ENCODE measurements at places on chromosomes 1 and 21.

DNA sequence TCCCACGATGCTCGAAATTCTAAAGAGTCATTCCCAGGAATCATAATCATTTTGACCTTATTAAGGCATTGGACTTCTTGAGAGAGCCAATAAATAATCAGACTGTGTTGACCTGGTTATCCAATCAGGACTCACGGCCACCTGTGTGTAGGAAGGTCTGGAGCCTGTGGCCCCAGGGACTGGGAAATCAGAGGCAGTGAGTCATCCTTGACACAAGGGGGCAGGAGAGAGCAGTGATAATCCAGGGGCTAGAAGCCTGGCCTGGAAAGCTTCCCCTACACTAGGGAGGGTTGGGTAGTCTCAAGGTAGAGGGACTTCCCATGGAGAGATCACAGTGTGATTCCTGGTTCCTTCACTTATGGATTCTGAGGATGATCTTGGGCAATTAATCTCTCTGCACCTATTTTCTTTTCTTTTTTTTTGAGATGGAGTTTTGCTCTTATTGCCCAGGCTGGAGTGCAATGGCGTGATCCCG, 4.7 kb downstream of the MR1 start:
- DNase-seq = peak; percentile 26

- DNase-seq = no peak
These were observed 83.5 kb downstream of the BEND5 start for GRCh38 chr1:48693180-48693579.

DNA sequence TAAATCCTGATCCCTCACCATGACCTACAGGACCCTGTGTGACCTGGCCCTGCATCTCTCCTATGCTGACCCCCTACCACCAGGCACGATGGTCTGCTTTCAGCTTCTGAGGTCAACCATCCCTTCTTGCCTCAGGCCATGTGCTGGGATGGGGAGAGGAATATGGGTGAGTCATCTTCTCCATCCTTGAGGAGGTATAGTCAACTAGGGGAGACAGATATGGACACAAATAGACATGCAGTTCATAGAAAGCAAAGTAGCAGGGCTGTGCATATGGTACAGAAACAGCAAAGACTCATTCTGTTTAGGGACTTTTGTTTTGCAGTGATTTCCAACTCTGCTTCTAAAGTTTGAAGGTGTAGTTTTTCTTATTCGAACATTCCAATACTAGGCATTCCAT, 250.8 kb upstream of the FGGY start:
- no peak for DNase-seq

GRCh38 chr1:153610334-153610733, 2.6 kb downstream of the S100A16 start:
- no peak for DNase-seq

DNA sequence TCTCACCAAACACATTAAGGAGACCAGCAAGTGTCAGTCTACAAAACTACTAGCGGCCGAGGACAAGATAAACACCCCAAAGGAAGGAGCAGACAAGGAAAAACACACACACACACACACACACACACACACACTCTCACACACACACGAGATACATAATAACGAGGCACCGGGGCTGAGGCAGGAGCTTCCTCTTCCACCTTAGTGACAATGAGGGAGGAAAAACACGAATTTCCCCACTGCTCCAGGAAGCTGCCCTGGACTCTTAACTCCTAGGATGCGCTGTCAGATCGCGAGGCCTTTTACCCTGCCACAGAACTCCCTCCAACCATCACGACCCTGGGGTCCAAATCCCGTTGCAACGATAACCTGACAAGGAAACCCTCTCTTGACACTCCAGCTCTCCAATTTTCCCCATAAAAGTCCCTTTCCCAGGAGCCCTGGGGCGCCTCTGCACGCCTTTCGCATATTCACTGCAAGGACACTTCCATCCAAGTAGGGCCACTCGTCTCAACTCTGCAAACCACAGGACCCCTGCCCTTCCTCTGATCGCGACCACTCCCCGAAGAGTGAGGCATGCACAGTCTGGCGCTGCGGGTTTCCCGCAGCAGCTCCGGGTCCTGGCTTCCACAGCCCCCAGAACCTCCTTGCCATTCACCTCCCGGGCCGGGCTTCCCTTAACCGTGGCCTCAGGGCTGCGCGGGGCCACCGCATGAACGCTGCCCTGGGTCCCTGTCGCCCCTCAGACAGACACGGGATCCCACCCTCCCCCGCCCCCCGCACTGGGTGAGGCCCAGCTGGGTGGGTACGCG, 581 bp downstream of the ETV3 start:
- DNase-seq = no peak

DNA sequence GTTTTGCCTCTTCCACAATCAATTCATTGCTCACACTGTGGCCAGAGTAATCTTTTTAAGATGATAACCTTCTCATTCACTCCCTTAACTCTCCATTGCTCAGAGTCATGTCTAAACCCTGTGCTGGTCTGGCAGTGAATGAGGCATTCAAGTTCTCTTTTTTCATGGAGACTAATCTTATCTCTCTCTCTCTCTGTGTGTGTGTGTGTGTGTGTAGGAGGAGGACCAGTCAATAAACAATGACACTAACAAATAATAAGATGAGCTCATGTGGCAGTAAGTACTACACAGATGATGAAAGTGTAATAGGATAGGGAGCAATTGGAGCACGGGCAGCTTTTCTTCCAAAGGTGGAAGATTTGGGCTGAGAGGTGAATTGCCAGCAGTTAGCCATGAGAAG, 122.0 kb upstream of the B3GALT2 start:
- DNase-seq = no peak

DNA sequence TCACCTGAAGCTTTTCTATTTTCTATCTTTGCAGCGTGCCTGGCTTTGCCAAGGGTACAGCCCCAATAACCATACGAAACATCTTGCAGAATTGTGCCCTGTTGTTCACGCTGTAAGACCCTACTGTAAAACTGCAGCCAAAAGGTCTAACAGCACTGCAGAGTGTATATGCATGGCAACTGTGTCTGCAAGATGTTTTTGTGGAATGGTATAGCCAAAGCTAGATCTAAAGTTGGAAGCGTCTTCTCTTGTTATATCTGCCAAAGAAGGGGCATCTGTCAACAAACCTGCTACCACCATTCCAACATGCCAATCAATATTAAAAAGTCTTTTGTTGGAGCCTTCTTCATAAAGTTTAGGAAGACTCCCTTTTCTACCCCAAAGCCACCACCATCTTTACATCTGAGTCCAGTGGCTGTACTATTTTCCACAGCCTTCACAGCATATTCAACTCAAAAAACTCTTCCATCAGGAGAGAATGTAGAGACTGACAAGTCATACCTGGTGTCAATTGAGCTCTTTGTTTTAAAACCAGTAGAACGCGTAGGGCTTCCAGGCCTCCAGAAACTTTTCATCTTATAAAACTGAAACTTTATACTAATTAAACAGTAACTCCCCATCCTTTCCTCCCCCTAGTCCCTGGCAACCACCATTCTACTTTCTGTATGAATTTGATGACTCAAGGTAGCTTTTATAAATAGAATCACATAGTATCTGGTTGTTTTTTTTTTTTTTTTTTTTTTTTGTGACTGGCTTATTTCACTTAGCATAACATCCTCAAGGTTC, 40.0 kb downstream of the ZSCAN20 start:
- DNase-seq = no peak

DNA sequence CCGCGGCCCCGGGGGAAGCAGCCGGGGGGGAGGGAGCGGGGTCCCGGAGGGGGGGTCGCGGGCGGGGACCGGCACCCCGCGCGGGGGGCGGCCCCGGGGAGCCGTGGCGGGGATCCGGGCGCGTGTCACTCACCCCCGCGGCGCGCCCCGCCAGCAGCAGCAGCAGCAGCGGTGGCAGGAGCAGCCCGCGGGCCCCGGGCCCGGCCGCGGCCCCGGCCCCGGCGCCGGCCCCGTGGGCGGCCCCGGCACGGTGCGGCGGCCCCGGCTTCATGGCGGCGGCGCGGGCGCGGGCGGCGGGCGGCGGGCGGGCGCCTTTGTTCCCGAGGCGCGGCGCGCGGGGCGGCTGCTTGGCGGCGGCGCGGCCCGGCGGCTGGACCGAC, 252 bp downstream of the SDC3 start:
- no peak for DNase-seq

DNA sequence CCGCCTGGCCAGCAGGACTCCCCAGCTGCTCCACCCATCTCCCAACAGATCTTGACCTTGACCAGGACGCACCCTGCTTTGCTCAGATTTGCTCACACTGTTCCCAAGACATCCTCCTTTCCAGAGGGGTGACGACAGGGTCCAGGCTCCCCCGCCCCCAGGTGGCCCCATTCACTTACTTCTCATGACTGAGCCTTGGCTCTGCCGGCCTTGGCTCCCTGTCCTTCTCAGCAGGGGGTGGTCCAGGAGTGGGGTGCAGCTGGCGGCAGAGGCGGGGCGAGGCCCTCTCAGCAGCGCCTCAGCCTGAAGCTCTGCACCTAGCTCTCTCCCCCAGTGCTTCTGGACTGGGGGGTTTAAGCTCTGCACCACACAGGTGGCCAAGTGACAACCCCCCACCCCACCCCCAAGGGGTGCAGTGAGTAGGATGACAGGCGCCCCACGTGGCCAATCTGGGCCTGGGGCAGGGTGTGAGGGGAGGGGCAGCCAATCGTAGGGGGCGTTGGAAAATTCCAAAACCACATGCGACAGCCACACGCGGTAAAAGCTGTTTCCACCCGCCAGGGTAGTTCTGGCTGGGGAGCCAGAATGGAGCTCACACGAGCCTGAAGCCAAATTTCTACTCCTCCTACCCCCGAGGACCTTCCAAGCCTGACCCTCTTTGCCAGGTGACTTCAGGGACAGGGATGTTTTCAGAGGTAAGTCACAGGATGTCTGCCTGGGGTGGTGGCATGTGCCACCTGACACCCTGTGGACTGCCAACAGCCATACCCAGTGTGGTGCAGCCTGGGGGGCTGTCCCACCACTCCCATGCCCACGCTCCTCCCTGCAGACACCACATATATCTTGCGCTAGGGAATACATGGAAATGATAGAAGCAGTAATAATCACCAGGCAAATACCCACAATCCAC, 5.6 kb downstream of the RORC start:
- DNase-seq = no peak

DNA sequence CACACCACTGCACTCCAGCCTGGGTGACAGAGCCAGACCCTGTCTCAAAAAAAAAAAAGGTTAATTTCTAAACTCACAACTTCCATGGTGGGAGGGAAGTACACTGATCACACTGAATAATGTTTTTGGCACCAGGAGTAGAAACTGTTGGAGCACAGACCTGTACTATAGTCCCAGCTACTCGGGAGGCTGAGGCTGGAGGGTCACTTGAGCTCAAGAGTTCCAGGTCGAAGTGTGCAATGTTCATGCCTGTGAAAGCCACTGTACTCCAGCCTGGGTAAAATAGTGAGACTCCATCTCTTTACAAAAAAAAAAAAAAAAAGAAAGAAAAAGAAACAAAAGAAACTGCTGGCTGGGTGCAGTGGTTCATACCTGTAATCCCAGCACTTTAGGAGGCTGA, 35.3 kb downstream of the TMEM50B start:
- no peak for DNase-seq

Measured in stimulated activated CD4-positive, alpha-beta T cell treated with anti-CD3 and anti-CD28 coated beads, Interleukin-1b, Interleukin-23, amount 100 ng/mL, for 1 hour (primary cell).